D341Med (cell line): ENCODE measurements at places on chromosomes 12 and 14.

- no peak for DNase-seq
Measured at GRCh38 chr14:103385929-103386712, 906 bp downstream of the MARK3 start.

DNA sequence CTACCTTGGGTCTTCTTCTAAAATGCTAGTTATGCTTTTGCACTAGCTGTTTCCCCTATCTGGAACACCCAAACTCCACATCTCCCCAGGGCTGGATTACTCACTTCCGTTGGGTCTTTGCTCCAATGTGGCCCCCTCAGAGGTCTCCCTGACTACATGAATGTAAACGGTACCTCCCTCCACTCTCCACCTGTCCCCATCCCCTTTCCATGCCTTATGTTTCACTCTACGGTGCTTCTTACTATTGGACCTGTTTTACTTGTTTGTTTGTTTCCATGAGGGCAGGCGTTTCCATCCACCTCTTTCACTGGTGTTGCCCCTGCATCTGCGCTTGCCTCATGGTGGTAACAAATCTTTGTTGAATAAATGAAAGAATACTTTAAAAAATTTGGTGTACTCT lies 256.4 kb downstream of the SNAPC1 start:
- DNase-seq = no peak

- DNase-seq = no peak
Measured at GRCh38 chr12:54018468-54018984, 9.7 kb upstream of the HOXC6 start.

DNA sequence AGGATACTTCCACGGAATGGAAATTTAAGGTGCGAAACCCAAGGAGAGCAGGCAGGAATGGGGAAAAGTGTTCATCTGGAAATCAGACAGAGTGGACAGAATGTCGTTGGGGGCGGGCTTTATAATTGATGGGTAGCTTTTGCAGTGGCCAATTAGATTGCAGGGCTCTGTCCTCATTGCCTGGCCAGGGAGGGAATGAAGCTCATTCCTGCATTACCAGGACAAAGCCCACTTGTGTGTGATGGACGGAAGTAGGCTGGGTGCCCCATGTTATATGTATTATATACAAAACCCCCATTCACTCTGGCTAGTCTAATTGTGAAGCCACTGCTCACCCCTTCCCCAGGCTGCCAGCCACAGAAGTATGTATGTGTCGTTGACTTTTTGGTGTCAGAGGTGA lies 23.6 kb downstream of the ZNF664 start:
- no peak for DNase-seq

GRCh38 chr14:77838831-77839511 lies 39.1 kb downstream of the ADCK1 start:
- DNase-seq = no peak

- peak; percentile 32 for DNase-seq
Measured at GRCh38 chr14:64410084-64410774, 22.1 kb downstream of the MTHFD1 start.

GRCh38 chr12:103930787-103931735 lies 851 bp downstream of the HSP90B1 start:
- DNase-seq = peak; percentile 51

GRCh38 chr12:57611108-57611826 lies at the start of gene ARHGEF25:
TSS of gene ARHGEF25 (plus strand) at chr12:57611435. CDS start at chr12:57611895, 460 bp downstream.
- peak; percentile 95 for DNase-seq

DNA sequence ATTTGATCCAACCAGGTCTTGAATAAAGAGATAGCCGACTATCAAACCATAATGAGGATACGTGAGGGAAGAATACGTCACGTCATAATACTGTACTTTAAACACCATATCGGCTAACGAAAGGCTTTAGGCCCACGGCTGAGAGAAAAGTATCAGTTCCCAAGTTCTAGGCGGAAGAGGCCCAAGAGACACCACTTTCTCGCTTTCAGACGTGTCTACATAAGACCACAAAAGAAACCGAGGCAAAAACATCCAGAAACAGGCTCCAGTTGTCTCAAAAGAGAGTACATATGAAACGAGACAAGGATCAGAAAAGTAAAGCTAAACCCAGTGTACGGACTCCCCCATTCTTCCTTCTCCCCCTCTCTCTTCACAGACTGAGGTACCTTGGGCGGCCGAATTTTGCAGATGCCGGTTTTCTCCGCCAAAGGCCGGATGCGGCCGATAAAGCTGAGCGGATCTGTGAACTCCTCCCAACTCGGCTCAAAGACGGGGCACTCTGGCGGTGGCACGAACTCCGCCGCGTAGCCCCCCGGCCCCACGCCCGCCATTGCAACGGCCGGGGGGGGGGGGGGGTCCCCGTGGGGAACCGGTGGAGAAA lies 479 bp downstream of the KDM5A start:
- no peak for DNase-seq

GRCh38 chr12:66674495-66675122 lies 4.3 kb downstream of the GRIP1 start:
- no peak for DNase-seq

DNA sequence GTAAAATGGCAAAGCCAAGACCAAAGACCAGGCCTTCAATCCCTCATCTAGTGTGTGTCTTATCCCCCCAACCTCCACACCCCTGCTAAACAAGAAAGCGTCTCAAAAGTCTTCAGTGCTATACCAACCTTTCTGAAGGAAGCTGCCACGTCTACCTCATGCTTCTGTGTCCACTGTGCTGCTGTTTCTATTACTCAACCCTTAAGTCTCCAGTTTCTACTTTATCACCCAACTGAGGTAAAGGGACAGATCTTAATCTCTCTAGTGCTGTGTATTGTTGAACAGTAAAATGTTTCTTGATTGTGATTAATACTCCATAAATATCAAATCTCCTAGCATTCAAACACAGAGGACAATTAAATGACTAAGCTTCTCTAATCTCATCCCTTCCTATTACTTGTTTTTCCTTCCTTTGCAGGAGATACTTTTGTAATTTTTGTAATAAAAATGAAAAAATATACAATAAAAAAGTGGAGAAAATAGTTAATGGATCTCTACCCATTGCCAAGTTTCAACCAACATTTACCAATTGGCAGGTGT lies 23.3 kb downstream of the BTBD7 start:
- DNase-seq = no peak

DNA sequence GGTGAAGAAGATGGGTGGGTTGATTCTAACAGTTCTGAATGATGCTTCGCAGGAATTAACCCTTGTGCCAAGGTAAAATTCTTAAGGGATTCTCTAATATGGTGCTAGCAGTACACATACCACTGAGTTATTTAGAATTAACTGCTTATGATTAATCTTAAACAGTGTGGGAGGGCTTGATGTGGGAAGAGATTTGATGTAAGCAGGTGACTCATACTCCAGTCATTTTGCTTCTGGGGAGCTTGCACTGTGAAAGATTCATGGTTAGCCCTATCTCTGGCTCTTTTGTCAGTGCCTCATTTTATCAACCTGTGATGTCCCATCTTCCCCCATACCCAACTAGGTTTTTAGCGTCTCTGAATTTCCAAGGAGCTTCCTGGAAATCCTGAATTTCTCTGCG lies 83.8 kb downstream of the NRXN3 start:
- no peak for DNase-seq

DNA sequence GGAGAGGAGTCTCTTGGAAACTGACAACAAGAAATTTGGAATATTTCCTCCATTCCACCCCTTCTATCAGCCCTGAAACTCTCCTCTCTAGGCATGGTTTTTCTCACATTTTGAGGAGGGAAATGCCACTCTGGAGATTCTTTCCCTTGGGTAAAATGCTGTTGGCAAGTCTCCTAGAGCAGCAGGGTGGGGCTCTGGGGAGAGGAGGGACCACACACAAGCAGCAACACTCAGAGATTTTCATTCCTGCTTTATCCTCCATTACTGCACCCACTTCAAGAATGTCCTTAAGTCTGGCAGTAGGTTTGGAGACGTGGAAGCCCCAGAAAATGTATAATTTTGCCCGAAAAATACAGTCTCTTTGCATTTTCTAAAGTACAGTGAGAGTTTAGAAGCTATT lies 130.8 kb upstream of the FLRT2 start:
- no peak for DNase-seq

DNA sequence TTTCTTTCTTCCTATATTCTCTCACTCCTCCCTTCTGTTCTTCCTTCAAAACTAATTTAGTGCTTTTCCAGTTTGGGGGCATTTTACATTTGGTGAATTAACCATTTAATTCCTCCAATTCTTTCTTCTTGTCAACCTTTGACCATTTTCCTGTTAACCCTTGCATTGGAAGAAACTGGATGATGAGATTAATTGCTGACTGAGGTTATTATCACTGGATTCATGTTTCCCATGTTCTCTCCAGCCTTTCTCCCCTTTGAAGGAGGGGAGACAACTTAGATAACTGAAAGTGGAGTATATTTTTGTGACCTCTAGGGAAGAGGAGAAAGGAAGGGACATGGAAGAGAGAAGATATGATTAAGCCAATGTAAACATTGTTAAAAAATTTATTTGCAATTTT lies 70.5 kb downstream of the SLCO1A2 start:
- no peak for DNase-seq

- no peak for DNase-seq
Measured at GRCh38 chr12:122458105-122459035, 35.9 kb upstream of the CLIP1 start.

DNA sequence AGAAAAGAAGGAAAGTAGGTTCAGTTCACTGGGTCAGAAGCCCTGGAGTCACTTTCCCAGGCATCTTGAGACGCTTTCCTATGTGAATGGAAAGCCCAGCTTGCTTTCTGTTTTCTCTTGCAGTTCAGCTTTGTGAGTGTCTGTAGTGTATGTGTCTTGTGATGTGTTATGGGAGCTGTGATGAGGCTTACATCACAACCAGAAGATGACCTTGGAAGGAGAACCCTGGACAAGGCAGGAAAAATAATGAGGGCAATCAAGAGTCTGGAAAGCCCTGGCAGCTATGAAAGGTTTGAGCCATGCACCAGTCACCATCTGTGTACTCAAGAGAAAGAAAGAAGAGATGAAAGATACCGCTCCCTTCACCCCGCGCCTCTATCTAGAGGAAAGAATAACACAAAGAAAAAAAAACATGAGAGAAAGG lies 35.2 kb upstream of the PTGR2 start:
- DNase-seq = no peak

DNA sequence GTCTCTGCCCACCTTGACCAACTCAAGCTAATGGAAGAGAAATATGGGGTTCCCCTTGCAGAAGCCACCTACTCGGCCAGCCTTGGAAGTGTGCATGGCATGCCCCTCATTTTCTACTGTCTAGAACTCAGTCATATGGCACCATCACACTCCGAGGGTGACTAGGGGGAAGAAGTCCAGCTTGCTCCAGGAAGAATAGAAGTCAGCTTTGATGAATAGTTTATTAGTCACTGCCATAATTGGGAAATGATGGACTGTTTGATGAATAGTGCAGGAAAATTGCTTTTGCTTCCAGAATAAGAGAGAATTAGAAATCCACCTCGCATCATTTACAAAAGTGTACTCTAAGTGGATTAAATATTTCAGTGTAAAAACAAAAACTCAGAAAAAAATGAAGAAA lies 1030.6 kb downstream of the VRK1 start:
- no peak for DNase-seq
